ENCODE measurements at places on chromosomes 2 and 18.

GRCh38 chr2:138842341-138842740 is 62.2 kb upstream of the NXPH2 start:
- no peak for DNase-seq

DNA sequence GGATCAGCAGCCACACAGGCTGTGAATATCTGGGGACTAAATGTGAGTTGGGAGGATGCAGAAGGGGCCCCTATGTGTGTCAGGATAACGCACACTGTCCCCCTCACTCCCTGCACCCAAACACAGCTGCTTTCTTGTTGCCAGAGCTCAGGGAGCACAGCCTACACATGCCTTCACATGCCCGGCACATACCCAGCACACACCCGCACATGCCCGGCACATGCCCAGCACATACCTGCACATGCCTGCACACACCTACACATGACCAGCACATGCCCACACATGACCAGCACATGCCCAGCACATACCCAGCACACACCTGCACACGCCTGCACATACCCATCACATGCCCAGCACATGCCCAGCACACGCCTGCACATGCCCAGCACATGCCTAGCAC is 75.6 kb downstream of the TPO start:
- no peak for DNase-seq

GRCh38 chr18:23578891-23579653 is 7.2 kb downstream of the NPC1 start:
- DNase-seq: no peak

DNA sequence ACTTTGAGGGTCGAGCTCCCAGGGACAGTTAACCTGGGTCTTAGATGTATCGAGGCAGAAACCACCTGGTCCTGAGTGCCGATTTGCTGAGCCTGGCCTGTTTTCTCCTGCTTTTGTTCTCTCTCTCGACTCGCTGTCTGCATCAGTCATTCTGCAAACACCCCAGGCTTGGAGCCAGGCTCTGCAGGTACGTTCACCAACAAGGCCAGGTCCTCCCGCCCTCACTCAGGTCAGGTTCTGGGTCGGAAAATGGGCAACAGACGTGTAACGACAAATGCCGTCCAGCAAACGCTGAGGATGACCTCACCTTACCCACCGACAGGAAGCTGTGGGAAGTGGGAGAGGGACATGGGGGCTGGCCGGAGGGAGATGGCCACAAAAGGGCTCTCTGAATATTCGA is 57.7 kb upstream of the PXDN start:
- no peak for DNase-seq

GRCh38 chr2:42339191-42339912 is 21.7 kb downstream of the COX7A2L start:
- DNase-seq: no peak

- no peak for DNase-seq
Measured at GRCh38 chr18:53665701-53666100, 558.8 kb downstream of the MBD2 start.

- no peak for DNase-seq
Measured at GRCh38 chr2:193267496-193268002, 1072.8 kb upstream of the TMEFF2 start.

GRCh38 chr18:46167971-46168370 is 63.8 kb downstream of the HAUS1 start:
- no peak for DNase-seq

DNA sequence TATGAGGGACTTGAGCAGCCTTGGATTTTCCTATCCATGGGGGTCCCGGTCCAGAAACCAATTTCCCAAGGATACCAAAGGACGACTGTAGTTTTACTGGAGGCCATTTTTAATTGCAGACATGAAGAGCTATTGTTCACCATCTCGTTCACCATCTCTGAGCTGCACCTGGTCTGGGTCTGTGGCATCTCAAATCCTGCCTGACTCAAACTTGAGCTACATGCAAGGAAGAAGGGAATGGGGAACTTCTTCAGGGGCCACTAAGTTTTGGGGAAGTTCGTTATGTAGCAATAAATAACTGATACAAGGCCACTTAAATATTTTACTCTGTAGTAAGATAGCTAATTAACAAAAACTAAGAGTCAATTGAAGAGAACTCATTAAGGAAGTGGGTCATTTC is 2.1 kb upstream of the SMCHD1 start:
- DNase-seq: no peak

GRCh38 chr2:41934329-41934958 is 113.4 kb upstream of the PKDCC start:
- DNase-seq: no peak

DNA sequence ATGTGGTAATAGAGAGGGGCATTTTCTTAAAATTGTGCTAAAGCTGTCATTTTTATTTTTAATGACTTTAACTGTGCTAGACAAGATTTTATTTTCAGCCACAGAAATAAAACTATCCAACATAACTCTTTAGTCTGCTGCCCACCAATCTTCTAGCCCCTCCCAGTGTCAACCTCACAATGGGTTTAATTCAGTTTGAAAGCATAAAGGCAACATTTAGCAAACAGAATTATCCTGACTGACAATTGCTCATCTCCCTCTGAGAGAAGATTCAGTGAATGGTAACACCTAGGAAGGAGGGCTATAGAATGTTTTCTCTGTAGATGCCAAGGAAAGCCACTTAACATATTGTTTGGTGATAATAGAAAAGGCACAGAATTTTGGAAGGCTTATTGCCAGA is 5.2 kb downstream of the ERMN start:
- DNase-seq: no peak

DNA sequence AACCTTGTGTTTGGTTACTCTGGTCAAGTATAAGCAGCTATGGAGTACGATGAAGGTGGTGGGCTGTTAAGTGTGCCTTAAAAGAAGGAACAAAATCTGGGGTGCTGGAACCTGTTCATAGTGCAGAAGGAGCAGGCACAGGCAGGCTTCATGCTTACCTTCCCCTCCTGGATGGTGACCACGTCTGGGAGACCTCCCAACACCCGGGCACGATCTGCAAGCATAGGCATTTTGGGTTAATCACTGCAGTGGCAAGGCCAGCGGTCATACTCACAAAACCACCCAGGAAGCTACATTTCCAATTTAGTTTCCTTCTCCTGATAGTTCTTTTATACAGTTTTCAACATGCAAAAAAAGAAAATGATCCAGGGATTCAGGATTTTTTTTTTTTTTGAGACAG is 58.7 kb upstream of the LPIN2 start:
- no peak for DNase-seq

GRCh38 chr2:12047761-12048160 is 301.3 kb downstream of the LPIN1 start:
- no peak for DNase-seq
